OCI-LY7 (cell line): ENCODE measurements at places on chromosomes 7 and 10. TPM values are rescaled to one million over a fixed set of nuclear protein-coding genes. Genes with fewer than 3 reads are reported as not detected.

GRCh38 chr7:22858640-22859561, 36.3 kb upstream of the TOMM7 start:
- DNase-seq, result no peak

GRCh38 chr7:90536449-90536848, 59.7 kb upstream of the CDK14 start:
- no peak for DNase-seq

The CREB5 gene
- 10.4 and 13.3 TPM in 2 replicates for total RNA-seq

DNA sequence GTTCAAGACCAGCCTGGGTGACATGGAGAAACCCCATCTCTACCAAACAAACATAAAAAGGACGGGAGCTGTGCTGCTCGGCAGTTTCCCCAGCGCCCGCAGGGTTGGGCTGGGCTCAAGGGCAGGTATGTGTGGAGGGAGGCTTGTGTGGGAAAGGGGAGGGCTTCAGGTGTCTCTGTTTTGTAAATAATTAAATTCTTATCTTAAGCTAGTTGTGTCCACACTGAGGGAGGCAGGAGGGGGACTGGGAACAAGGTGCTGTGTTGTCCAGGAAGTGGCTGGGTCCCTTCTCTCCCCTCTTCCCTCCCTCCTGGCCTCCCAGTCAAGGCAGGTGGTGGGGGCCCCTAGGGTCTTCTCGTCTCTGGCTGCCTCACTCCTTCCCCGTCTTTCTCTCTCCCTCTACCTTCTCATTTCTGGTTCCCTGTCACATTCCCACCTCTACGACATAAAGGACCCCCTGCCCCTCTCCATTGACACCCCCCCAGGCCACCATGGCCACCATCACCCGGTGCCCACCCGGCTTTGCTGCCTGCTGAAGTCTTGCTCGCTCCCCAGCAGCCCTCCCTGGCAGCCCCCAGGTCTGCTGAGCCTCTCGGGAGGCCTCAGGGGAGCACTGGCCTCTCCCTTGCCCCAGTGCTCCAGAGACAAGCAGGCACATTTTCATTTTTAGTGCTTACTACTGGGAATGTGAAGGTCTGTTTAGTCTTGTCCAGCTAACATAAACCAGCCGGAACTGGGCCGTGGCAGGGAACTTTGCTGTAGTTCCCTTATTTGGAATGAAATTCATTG, 19.3 kb downstream of the NEURL1 start:
- DNase-seq, result no peak

- DNase-seq, result no peak
Observed at GRCh38 chr10:122302315-122302714, 31.2 kb downstream of the BTBD16 start.

DNA sequence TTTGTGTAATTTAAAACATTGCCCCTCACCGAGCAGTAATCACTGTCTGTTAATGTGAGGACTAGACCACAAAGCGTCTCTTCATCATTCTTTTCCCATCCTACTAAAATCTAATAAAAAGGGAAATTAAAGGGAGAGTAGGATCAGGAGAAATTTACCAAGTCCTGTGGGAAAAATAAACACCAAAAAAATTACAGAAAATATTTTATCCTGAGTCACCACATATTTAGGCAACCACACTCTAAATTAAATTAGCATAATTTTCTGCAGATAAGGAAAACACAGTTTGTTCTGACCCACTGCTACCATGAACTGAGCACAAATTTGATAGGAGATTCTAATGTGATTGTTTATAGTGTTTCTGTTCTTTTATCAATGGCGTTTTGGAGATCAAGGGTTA, 49.3 kb downstream of the CCDC6 start:
- no peak for DNase-seq

GRCh38 chr7:21149809-21150208, 278.1 kb upstream of the SP4 start:
- no peak for DNase-seq

The SLC16A12 gene
- not detected in 2 replicates for total RNA-seq

DNA sequence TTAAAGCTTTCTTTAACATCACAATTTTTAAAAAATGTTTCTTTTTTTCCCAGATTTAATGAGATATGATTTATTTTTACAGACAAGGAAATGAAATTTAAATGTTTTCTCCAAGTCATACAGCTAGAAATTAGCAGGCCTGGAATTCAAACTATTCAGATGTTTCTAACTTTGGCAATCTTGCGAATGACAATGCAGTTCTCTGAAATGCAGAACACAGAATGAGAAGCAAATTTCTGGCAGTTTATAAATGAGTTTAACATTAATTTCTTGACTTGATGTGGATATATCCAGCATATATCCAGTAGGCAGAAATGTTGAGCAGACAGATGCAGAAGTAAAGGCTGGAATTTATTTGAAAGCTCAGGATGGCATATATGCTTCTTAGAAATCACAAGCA, 227.5 kb downstream of the THSD7A start:
- DNase-seq, result no peak

DNA sequence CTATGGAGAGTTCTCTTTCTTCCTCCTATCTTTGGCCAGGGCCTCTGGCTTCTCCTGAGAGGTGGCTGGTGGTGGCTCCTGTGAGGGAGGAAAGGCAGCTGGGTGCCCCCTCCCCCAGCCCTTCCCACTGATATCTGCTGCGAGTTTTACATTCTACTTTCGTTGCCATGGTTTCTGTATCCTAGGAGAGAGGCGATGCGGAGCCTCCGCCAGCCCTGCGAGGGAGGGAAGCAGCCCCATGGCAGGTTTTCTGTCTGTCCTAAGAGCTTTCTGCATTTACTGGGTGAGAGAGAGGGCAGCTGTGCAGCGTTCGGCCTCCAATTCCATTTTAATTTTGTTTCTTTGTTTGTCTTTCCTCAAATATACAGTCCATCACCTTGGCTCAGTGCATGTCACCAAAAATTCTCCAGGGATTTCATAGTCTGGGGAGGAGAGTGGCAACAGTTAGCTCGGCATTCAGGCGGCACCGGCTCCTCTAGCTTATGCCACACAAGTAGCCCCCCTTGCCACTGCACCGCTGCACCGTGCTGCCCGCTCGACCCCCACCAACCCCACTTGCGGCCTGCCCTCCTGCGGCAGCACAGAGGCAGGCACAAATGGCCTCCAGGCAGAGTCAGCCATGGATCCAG, 20.4 kb downstream of the DNAJB12 start:
- no peak for DNase-seq

The FKBP9 gene
- total RNA-seq, result 1.1 TPM in 1 of 2 replicates, not detected in the other
